Left lung (tissue), 14 donors: ENCODE measurements at places on chromosomes 6 and 20.

GRCh38 chr6:136173519-136174507 is 76.3 kb downstream of the MTFR2 start:
- no peak for DNase-seq

DNA sequence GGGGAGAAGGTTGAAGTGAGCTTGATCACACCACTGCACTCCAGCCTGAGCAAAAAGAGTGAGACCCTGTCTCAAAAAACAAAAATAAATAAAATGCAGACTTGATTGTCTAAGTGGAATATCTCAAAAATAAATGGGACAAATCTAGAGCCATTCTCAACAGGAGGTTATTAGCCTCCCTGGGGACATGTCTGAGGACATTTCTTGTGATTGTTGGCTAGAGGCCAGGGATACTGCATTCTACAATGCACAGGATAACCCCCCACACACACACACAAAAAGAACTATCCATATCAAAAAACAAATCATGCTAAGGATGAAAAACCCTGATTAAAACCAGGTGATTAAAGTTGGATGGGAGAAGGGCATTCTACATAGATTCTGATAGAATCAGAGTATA is 37.5 kb downstream of the FAM217A start:
- no peak for DNase-seq

DNA sequence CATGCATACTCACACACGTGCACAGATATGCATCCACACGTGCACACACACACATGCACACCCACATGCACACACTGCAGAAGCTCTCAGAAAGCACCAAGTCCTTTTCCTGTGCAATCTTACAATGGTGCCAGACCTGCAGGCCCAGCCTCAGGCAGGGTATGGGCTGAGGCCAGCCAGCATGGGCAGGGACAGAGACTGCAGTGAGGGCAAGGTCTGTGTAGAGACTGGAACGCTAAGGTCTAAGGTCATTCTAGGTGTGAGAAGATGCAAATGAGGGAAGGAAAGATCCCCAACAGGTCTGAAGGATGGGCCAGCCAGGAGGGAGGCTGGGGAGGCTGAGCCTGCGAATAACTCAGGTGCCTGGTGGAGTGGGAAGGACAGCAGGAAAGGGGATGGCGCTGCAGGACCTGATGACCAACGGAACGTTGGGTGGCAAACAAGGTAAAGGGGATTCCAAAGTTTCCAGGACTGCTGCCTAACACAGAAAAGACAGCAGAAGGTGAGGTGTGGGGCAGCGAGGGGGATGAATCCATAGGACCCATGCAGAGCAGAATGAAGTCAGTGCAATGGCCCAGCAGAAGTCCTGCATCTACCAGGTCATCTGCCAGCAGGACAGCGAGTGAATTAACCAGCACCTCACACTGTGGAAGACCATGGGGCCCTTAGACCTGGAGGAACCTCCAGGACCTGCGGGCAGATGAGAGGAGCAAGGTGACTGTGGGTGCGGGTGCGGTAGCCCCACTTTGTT is 67.0 kb downstream of the ABHD12 start:
- DNase-seq, result no peak

- no peak for DNase-seq
These were observed 24.9 kb upstream of the PCMTD2 start for GRCh38 chr20:64230461-64231145.

DNA sequence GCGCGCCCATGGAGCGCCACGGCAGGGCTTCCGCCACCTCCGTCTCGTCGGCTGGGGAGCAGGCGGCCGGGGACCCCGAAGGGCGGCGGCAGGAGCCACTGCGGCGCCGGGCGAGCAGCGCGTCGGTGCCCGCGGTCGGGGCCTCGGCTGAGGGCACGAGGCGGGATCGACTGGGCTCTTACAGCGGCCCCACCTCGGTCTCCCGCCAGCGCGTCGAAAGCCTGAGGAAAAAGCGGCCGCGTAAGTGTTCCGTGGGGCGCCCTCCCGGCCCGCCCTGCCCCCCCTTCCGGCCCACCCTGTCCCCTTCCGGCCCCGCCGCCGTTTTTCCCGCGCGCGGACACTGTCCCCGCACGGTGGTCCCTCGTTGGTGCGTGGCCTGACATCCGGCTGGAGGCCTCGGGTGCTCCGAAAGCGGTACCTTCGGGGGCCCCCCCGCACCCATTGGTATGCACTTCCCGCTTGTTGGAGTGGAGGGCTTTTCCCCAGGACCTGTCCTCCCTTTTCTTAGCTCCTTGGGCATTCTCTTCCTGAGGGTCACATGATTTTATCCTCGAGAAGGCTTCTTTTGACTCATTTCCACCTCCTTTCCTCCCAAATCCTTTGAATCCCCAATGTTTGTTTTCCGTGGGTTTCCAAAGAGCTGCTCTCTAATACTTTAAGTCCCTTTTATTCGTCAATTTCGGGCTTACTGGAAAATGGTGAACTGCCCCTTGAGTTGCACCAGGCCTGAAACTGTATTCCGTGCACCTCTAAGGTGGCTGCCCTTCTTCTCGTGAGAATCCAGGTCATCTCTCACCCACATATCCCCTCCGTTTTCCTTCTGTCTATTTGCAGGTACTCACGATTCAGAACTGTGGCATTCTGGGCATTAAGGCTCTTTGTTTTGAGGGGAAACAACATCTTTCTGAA is 556 bp downstream of the PANK2 start:
- no peak for DNase-seq
